HuH-7 (cell line): ENCODE measurements at places on chromosomes 2 and 18.

- DNase-seq = no peak
Measured at GRCh38 chr2:37708146-37708545, 36.7 kb upstream of the CDC42EP3 start.

- no peak for DNase-seq
Measured at GRCh38 chr2:219581346-219581745, 9.2 kb downstream of the INHA start.

GRCh38 chr2:224849264-224849663 lies 133.1 kb upstream of the CCDC195 start:
- peak; percentile 15 for DNase-seq

- no peak for DNase-seq
Measured at GRCh38 chr2:159002462-159003111, 34.1 kb downstream of the TANC1 start.

GRCh38 chr2:30942419-30942818 lies 135.2 kb upstream of the CAPN13 start:
- DNase-seq = no peak
